ENCODE measurements at places on chromosomes 4 and X.

DNA sequence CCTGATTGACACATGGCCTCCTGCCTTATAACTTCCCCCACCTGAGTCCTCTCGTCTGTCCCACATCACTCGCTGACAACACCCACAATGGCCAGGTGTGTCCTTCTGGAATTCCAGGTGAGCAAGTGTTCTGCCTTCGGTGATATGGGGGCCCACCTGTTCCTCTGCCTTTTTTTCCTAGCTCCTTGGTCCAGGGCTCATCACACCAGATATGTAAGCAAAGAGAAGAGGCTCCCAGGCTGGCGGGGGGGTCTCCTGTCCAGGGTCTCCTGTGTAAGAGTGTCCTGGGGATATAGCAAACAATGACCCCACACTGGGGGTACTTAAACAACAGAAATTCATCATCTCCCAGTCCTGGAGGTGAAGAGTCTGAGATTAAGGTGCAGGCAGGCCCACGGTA, 25.2 kb downstream of the P2RY8 start:
- DNase-seq, result no peak

GRCh38 chr4:177587989-177588388, 145.8 kb upstream of the AGA start:
- DNase-seq, result no peak

GRCh38 chr4:56723201-56723605, 42.1 kb upstream of the HOPX start:
- DNase-seq, result no peak

GRCh38 chrX:42664680-42665079, 113.3 kb downstream of the PPP1R2C start:
- no peak for DNase-seq

DNA sequence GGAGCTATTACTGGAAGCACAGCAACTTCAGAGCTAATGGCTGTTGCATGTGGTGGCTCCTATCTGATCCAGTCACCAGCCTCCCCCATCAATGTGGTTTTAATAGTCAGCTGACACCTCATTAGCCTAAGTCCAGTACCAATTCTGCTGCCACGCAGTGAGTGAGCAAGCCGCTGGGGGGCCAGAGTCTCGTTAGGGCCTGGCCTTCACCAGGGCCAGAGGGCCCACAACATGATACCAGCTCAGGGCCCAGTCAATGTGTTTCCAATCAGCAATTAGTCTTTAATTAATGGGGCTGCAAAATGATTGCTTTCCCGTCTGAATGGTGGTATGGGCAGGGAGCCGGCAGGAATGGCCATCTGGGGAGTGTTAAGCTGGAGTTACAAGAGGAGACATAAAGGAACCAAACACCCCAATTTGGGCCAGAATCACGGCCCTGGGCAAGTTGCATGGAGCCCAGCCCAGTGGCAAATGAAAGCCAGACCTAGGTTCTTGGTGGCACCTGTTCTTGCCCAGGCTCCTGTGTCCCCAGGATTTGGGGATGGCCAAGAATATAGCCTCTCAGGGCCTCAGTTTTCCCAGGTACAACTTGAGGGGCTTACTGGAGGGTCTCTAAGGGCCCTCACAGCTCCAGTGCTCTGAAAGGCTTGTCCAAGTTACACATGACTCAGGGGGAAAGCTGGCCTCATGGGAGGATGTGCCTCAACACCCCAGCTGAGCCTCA, 119.2 kb downstream of the EFNB1 start:
- DNase-seq, result no peak

DNA sequence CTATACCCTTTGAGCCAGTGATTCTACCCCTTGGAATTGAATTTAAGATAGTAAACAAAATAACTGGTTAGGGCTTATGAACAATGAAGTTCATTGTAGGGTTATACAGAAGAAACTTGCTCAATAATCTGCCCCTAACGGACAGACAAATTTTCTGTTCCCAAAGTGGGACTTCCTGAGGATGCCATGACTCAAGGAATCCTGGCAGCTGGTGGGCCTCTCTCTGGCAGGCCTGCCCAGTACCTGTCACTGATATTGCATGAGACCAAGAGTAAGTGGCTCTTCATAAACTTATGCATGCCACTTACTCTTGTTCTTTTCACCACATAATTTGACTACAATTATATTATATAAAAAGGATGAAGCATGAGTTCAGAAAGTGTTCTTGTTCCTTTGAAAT, 41.5 kb downstream of the GPRIN3 start:
- DNase-seq, result no peak

DNA sequence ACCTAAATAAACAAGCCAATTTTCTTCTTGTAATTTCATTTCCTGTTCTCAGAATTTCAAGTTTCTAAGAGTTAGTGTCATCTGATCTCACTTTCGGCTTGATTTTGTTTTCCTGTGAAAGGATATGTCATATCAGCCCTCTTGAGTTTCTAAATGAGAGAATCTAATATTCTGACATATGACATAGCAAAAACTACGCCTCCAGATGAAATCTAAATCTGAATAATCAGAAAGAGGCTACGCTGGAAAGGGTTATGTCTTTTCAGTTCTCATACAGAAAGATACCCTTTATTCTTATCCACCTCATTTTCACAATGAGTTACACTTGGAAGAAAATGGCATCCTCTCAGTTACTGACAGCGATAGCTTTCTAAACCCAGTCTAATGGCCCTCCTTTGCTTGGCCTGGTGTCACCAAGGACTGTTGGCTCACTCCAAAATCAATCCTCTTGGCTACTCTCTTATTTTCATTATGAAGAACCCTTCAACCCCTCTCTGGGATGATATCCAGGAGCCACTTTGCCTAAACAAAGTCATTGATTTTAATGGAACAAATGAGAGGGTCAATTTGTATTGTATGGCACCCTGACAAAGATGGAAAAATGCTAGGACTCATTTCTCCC, 65.6 kb downstream of the ASB9 start:
- DNase-seq, result no peak

- DNase-seq, result no peak
These were observed 31.4 kb upstream of the PJA1 start for GRCh38 chrX:69196666-69197065.

DNA sequence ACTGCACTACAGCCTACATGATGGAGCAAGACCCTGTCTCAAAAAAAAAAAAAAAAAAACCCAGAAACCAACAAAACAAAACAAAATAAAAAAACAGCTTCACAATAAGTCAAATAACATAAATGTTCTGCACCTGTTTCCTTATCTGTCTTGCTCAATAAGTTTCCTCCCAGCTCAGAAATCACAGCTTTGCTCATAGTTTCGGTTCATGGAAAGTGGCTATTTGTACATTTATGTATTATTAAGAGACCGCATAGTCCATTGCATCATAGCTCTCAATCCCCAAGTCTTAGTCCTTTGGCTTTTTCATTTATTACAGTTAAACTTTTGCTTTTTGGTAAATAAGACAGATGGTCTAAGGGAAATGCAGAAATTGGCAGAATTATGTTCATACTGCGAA, 24.4 kb upstream of the CFAP299 start:
- no peak for DNase-seq

GRCh38 chrX:133723930-133724329, 261.5 kb downstream of the GPC3 start:
- no peak for DNase-seq

- peak; percentile 64 for DNase-seq
These were observed at the start of gene MAGED2 for GRCh38 chrX:54807524-54808108. Gene MAGED2 (plus strand): TSS chrX:54807745. CDS start chrX:54809332, 1,587 bp downstream.

DNA sequence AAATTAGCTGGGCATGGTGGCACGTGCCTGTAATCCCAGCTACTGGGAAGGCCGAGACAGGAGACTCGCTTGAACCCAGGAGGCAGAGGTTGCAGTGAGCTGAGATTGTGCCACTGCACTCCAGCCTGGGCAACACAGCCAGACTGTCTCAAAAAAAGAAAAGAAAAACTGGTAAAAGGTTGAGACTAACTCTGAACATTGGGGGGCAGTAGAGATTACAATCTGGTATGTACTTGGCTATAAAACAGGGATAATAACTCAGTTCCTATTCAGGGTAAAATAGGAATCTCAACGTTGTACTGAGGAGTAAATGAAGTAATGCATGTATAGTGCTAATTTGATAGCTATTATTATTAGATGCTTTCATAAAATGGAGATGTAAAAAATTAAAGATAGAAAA, 12.5 kb upstream of the KLF8 start:
- DNase-seq, result no peak

DNA sequence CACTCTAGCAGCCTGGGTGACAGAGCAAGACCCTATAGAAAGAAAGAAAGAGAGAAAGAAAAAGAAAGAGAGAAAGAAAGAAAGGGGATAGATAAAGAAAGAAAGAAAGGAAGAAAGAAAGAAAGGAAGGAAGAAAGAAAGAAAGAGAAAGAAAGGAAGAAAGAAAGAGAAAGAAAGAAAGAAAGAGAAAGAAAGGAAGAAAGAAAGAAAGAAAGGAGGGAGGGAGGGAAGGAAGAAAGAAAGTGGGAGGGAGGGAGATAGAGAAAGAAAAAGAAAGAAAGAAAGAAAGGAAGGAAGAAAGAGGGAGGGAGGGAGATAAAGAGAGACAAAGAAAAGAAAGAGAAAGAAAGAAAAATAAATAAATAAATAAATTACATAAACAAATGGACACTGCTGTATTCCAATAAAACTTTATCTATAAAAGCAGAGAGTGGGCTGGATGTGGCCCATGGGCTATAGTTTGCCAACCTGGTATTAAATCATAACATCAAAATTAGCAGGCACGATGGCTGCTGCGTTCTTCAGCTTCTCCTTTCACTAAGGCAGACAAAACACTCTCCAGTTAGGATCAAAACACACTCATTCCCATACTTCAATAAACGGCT, 165.0 kb downstream of the ZNF674 start:
- DNase-seq, result no peak

DNA sequence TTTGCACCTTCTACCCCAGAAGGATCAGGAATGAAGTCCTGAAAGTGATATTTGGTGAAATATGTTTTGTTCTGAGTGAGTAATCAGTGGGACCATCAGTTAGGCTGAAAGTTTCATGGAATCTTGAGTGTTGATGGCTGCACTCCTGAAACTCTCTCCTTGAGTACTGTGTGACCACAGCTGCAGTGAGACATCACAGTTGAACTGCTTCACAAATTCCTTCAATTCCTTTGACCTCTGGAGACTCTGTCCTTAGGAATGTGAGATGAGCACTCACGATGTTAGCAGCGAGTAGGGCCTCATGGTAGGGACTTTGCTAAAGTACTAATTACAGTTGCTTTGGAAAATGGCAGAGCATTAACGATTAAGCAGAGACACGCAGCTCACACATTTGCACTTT, 142.9 kb upstream of the SLC4A4 start:
- DNase-seq, result no peak

DNA sequence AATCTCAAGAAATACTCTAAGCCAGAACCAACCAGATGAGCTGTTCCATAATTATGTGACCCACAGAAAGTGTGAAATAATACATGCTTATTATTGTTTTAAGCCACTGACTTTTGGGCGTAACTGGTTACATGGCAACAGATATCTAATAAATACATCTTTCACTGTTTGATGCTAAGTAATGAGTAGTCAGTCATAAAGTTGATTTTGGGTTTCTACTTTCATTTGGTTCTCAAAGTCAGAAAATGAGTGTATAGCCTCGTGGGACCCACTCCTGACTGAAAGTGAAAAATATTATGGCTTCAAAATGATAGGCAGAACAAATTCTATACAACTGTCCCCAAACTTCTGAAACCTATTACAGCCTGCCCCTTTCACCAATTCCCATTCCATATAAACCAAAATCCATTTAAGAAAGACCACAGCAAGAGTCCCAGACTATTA, 88.0 kb upstream of the CBR4 start:
- DNase-seq, result no peak

DNA sequence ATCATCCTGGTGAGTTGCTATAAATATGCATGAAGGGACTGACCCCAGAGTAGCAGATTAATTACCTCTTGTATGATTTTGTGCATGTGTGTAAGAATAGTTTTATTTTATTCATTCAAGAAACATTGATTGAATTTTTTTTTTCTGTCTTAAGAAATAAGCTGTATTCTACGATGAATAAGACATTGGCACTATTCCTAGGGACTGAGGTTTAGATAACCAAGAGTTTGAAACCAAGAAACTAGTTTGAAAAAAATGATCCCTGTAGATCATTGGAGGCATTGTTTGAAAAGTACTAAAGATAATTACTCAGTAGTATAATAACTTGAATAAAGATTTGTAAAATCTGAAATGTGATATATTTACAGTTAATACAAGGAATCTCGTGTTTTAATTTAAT, 1086.9 kb downstream of the PCDH7 start:
- no peak for DNase-seq

GRCh38 chr4:81146466-81146865, 68.6 kb downstream of the PRKG2 start:
- DNase-seq, result no peak

- DNase-seq, result no peak
These were observed 368.5 kb upstream of the PABPC5 start for GRCh38 chrX:91066104-91066503.

DNA sequence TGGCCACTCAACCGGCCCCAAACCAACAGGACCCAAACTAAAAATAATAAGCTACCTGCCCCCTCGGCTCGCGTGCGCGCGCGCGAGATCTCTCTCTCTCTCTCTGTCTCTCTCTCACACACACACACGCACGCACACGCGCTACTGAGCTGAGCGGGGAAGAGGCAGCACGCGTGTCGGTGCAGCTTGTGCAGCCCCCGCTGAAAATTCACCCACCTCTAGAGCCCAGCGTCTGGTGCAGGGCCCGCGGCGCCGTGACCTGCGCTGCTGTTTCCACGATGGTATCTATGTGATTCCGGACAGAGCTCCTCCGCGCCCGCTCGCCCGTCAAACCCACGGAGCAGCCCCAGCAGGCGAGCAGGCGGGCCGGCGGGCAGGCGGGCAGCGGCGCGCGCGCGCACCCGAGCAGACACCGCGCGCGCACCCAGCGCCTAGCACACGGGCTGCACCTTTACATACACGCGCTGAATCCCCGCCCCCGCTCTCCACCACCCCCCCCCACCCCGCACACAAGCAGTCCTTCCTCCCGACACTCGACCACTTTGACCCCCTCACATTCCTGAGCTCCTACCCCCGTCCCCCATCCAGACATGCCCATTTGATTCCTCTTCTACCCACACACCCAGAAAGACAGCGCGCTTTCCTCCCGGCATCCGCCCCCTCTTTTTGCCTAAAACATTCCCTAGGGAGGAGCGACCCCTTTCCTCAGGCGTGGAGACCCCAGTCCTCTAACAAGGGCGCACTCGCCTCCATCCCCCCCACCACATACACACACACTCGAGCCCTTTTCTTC, 1.0 kb downstream of the SLITRK4 start:
- DNase-seq, result no peak

DNA sequence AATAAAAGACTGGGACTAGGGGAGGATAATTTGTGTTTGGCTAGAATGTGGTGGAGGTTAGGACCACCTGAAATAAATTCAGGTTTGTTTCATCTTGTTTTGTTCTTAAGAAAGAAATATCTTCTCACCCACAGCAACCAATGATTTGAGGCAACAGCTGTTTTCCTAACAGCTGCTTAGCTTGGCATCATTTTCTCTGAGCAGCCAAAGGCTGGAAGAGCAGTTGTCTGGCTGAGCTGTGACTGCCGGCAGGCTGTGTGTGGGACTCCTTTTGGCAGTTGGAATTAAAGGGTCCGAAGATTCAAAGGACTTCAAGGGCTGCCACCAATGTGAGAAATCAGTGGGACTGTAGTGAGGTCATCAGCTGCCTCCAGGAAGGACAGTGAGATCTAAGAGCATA, 5.0 kb downstream of the TRIM75 start:
- DNase-seq, result no peak

GRCh38 chrX:129572422-129572821, 32.4 kb downstream of the OCRL start:
- DNase-seq, result no peak

Measured in CD4-positive, alpha-beta T cell treated with Interferon gamma for 1 hour (primary cell).